ENCODE measurements at places on chromosomes 6 and 20. TPM values are rescaled to one million over a fixed set of nuclear protein-coding genes. Genes with fewer than 3 reads are reported as not detected.

DNA sequence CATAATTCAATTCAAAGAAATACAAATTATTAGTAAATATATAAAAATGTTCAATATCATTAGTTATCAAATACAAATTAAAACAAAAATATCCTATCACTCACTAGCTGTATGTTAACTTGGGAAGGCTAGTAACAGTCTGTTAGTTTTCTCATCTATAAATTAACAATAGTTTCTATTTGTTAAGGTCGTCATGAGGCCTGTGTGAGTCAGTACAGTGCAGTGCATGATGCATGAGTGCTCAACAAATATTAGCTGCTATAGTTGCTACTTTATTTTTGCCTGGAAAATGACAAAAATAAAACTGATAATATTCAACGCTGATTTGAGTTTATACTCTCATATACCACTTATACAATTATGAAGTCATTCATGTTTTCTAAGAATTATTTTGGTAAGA is 401.6 kb upstream of the RUNX2 start:
- DNase-seq: no peak
- H3K4me1 ChIP-seq: 0 out of 2 replicates have a peak, but pooled peaks cover 7% of the 10 kb centered on the region
- no peak overlapping the region for H3K27ac ChIP-seq
- H3K27me3 ChIP-seq: no peaks in the 10 kb centered on the region

DNA sequence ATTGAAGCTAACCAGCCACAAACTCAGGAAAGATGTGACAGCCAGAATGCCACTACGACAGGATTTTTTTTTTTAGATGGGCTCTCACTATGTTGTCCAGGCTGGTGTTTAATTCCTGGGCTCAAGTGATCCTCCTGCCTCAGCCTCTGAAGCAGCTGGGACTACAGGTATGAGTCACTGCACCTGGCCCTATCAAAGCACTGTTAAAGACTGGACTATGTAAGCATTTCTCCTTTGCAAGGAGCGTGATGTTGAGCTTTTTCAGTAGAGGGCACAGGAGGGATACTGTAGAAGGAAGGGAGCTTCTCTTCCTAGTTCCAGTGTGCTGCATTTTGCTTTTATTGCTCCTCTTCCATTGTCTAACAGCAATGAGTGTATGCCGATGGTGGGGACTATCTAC is 35.8 kb downstream of the ZBTB9 start:
- H3K4me3 ChIP-seq: no peak overlapping the region
- H3K27ac ChIP-seq: no peak overlapping the region

Gene SLC22A2
- total RNA-seq: 0.44 TPM

DNA sequence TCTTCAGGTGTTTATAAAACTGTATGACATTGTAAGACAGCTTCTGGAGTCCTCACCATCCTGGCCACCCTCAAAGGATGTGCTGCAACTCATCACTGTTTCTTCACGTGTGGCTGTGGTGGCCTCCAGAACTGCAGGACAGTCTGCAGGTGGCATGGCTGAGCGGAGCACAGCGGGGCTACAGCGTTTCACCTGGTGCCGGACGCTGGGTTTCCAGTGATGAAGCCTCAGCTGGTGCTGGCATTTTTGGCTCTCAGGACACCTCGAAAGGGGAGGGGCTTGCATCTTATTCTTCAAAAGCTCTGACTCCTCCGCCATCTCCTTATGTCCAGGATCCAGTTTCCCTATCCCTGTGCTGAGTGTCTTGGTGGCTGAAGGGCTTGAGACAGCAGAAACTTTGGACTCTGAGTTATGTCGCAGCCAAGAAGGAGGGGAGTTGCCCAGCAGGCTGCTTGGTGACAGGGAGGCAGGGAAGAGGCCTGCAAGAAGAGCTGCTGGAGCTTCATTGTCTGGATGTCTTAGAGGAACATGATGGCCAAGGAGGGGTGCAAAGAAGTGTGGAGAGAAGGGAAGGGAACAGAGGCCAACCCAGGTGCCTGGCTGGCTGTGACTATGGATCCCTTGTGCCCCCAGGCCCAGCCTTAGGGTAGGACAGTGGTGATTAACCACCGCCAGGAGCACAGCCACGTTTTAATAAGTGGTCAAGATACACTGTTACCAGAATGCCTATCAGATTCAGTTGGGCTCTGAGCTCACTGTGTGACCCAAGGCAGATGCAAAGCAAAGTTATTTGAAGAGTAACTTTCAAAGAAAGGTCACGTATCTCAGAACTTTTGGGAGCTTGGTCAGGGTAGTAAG is 58.7 kb downstream of the GTF2H5 start:
- DNase-seq: no peak
- peaks cover 8% of the 10 kb centered on the region for H3K27me3 ChIP-seq
- no peaks in the 10 kb centered on the region for H3K36me3 ChIP-seq
- H3K27ac ChIP-seq: no peak overlapping the region
- peaks cover 7% of the 10 kb centered on the region for H3K4me1 ChIP-seq

GRCh38 chr6:117167520-117168271 is 97.7 kb upstream of the VGLL2 start:
- peak; percentile 11 for DNase-seq
- H3K4me3 ChIP-seq: no peak overlapping the region
- peaks cover 6% of the 10 kb centered on the region for H3K36me3 ChIP-seq
- no peaks in the 10 kb centered on the region for H3K27me3 ChIP-seq
- H3K27ac ChIP-seq: no peak overlapping the region

Gene IMPG1
- total RNA-seq: not detected

GRCh38 chr6:115882174-115882573 is 178.5 kb downstream of the FRK start:
- no peaks in the 10 kb centered on the region for H3K27me3 ChIP-seq
- no peaks in the 10 kb centered on the region for H3K4me1 ChIP-seq
- no peaks in the 10 kb centered on the region for H3K36me3 ChIP-seq
- no peak for DNase-seq
- no peak overlapping the region for H3K4me3 ChIP-seq

Gene KCNK15
- total RNA-seq: 0.37 TPM

GRCh38 chr20:44031781-44032582 is 117.3 kb downstream of the TOX2 start:
- H3K27ac ChIP-seq: no peak overlapping the region
- H3K36me3 ChIP-seq: no peaks in the 10 kb centered on the region
- H3K27me3 ChIP-seq: no peaks in the 10 kb centered on the region
- DNase-seq: no peak

- no peak for DNase-seq
- H3K27me3 ChIP-seq: no peaks in the 10 kb centered on the region
- no peak overlapping the region for H3K4me3 ChIP-seq
- peaks cover 19% of the 10 kb centered on the region for H3K4me1 ChIP-seq
- peak overlapping the region; percentile 67 for H3K27ac ChIP-seq
These were observed 161.6 kb downstream of the SMOC2 start for GRCh38 chr6:168602576-168602975.

GRCh38 chr20:59013959-59014608 is 5.1 kb upstream of the TUBB1 start:
- no peak overlapping the region for H3K27ac ChIP-seq
- H3K4me3 ChIP-seq: no peak overlapping the region
- no peaks in the 10 kb centered on the region for H3K36me3 ChIP-seq
- peaks cover 27% of the 10 kb centered on the region for H3K27me3 ChIP-seq
- no peak for DNase-seq
- H3K4me1 ChIP-seq: peaks cover 16% of the 10 kb centered on the region

Data from WTC11 (cell line).